Muscle of arm (tissue), 14 donors: ENCODE measurements at places on chromosomes 3 and 15.

DNA sequence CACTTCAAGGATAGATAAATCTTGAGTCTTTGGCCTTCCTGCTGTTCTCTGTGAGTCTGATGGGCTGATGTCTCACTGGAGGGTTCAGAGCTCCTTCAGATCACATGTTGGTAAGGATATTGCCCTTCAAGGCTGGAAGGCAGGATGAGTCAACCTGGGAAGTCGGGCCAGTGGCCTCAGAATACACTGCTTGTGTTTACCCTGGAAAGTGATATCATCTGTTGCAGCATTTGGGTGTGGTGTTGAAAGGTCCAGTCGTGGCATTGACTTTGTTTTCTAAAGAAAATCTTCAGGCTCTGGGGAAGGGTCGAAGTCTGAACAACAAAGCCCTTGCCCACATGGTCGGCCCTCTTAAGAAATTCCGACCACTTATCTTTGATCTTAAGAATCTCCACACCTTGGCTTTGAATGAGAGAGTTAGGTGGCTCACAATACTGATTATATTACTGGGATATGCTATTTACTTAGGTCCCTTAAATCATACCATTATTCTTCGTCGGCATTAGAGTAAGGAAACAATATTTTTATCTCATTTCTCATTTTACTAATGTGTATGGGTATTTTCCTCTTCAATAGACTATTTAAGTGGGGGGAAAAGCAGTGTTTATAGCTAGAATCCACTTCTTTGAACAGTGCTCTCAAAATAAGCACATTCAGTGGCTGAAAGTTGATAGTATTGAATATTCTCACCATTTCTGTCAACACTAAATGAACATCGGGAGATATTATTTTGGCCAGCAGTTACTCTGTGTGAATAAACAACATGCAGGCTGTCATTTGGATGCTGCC, 303.9 kb upstream of the RASGRP1 start:
- DNase-seq, result no peak

DNA sequence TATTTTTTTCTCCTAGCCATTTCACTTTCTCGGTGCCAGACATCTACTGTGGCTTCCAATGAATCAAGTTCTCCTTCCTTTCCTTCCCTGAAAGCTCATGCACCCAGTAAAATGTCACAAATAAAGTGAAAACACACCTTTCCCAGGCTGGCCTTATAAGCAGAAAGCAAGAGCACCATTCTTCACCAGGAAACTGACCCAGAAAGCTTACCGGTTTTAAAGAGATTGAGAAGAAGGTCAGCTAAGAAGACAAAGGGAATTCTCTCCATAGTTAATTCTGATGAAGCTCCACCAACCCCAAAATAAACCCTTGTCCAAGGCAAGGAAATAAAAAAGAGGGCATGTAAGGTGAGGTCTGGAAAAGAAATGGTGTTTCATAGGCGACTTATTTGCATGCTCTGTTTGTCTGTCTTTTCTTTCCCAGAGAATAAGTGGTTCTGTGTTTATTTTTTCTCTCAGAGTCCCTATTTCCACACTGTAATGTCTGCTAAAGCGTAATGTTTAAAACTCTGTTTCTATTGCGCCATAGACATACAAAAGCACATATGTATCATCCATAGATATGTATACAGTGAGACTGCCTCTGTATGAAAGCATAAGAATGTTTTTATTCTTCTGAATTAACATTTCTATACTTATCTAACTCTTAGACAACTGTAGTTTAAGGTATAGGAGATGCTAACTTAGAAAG, 2.8 kb downstream of the LSAMP start:
- no peak for DNase-seq

DNA sequence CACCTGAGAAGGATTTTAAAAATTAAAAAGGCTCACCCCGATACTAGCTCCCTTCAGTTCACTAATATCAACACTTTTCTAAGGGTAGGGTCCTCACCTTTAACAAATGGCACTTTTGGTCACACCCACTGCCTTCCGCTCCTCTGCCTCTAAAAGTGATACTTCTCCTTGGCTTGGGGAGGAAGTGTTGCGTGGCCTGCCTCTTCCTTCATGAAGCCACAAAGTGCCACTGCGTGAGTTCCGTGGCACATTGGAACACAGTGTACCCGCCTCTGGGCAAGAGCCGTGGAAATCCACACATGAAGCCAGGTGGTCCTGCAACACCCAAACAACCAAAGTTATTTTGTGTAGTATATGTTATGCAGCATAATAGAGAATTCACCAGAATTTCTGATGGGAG, 3.9 kb downstream of the B4GALT4 start:
- DNase-seq, result no peak

DNA sequence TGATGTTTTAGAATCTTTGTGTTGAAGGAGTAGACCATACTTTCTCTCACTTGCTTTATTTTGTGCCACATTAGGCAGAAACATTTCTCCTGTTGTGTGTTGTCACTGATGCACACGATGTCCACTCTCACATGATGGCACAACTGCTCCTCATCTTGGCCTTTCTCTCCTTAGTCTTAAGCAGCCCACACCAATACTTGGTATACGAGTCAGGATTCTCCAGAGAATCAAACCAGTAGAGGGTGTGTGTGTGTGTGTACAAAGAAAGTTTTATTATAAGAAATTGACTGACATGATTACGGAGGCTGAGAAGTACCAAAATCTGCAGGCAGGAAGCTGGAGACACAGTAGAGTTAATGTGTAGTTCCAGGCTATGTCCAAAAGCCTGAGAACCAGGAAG, 187.1 kb downstream of the ALCAM start:
- no peak for DNase-seq

DNA sequence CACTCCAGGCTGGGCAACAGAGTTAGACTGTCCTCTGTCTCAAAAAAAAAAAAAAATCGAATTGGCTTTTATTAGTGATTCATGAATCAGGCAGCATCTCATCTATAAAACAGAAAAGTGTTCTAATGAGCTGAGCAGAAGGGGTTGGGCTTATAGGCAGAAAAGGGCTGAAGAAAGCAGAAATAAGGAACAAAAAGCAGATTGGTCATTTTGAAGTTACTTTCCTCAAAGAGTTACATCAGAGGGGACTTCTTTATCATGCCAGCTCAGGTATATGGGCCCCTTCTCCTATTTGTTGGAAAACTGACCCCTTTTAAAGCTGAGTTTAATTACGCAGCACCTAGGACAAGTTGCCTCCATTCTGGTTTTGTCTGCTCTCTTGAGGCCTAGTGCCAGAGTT, 722 bp upstream of the POGLUT1 start:
- peak; percentile 6 for DNase-seq

DNA sequence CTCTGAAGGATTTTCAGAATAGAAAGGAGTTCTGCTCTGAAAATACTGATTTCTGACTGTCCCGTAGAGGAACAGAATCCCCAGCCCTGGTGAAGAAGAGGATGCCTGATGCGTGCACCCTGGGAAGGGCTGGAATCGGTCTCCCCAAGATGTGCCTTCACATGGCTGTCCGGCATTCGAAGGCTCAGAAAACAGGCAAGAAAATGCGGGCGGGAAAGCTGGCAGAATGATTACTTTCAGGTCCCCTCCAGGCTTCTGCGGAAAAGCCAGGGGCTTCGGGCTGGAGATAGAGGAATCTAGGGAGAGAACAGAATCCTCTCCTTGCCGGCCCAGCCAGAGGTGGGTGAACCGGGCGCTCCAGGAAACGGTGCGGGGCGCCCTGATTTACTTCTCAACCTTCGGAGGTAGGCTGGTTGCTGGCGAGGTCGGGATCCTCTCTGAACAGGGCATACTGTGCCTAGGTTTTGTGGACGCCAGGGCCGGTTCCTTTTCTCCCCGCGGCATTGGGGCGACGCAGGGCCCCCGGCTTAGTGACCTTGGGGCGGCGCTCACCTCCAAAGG, 2.5 kb downstream of the FOXL2NB start:
- DNase-seq, result no peak

GRCh38 chr3:88298189-88298588, 148.4 kb downstream of the C3orf38 start:
- DNase-seq, result no peak

DNA sequence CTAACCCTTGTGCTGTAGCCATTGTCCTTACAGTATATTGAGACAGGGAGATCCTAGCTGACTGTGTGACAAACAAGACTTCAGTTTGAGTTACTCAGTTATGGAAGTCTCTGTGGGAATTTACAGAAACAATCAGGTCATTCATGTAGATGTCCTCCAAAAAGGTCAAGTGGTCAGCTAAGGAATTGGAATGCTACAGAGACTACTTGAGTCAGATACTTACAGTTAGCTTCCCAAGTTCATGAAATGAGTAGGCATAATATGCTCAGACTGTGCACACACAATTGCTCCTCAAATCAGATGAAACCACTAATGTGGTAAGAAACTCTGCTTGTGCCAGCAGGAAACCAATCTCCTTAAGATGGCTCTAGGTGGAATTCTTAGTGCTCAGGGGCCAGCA, 985.7 kb downstream of the NSUN3 start:
- DNase-seq, result no peak

- no peak for DNase-seq
These were observed 238.7 kb upstream of the BHLHE40 start for GRCh38 chr3:4740397-4741105.

DNA sequence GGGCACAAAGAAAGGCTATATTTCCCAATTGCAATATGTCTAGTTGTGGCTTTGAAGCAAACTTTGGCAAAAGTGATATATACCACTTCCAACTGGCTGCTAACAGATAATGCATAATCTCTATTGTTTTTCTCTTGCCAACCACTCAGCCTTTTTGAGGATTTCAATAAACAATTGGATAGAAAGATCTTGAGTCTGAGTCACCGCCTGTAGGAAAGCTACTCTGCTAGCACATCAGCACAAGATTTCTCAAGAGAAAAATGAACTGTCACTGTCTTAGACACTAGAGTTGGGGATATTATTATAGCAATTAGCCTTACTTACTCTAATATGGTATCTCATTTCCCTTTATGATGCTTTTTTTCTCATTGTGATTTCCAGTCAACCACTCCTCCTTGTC, 119.7 kb downstream of the SST start:
- no peak for DNase-seq

GRCh38 chr15:89669941-89670340, 9.2 kb downstream of the PLIN1 start:
- DNase-seq, result no peak

DNA sequence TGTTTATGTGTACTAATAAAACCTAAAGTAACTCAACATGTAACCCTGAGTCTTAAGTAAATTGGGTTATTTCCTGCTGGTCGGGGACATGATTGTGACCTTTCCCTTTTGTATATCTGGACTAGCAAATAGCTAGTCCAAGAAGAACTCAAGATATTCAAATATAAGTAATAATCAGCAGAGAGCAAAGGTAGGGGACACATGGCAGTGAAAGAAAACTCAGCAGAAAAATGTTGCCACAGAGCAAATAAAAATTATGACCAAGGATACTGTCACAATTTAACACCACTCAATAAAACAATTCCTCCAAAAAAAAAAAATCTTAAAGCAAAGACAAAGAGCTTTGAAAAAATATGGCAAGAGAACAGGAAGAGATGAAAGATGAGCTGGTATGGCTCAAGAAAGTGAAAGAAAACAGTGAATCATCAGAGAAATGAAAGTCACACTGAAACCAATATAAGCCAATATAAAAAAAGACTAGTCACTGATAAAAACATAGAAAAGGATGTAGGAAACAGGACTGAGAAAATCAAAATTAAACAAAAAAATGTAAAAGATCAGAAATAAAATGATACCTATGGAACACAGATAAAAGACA, 43.4 kb downstream of the HLTF start:
- DNase-seq, result no peak

GRCh38 chr3:117200962-117201361, 491.4 kb downstream of the TUSC7 start:
- DNase-seq, result no peak

DNA sequence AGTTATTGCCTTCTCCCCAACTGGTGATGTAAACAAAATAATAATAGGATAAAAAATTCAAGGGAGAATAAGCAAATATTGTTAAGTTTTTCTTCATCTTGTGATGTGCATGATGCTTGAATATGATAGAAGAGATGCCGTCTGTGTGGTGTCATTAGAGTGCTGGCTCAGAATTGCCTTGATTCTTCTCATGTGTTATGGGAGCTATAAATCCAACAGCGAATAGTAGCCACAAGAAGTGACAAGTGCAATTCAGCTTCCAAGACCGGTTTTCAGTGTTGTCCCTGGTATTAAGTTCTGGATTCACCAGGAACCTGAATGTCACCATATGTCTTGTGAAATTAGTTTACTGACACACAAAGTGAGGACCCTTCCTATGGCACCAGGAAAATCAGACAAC, 547.0 kb downstream of the NSUN3 start:
- no peak for DNase-seq

GRCh38 chr3:188581792-188582191, 427.8 kb downstream of the LPP start:
- DNase-seq, result no peak

DNA sequence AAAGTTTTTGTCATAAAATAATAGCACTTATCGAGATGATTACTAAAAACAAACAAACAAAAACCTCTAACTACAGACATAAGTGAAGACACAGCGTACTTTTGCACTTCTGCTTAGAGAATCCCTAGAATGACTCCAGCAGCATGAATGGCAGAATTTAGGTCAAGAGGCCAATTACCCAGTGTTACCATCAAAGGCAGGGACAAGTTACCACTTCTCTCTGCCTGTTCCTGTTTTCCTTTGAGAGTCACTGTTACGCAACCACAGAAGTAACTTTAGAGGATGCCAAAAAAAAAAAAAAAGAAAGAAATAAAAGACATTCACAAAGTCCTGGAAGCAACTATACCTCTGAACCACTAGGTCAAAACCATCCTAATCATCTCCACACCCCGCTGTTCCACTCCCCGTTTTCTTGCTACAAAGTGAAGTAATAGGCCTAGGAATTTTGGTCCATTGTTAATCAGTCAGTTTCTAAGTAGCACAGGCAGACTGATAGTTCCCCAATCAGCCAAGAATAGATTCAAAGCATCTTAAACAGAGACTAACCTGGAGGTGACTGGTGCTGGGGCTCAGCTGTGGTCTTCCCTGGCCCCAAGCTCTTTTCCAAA, 41.9 kb downstream of the FMN1 start:
- no peak for DNase-seq

DNA sequence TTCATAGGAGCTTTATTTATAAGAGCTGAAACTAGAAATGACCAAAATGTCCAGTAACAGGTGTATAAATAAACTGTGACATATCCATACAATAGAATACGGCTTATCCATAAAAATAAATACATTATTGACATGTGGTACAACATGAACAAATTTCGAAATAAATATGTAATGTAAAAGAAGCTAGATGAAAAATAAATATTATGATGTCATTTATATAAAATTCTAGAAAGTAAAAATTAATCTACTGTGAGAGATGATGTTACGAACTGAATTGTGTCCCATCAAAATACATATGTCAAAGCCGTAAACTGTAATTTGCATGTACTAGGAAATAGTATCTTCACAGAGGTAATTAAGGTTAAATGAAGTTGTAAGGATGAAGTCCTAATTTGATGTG, 1104.9 kb downstream of the NSUN3 start:
- DNase-seq, result no peak
